BJ (cell line): ENCODE measurements at places on chromosomes 12 and 14.

GRCh38 chr12:84294246-84294645, 618.4 kb downstream of the SLC6A15 start:
- DNase-seq = no peak

GRCh38 chr12:126976579-126976978, 1290.4 kb upstream of the TMEM132C start:
- DNase-seq = no peak

- DNase-seq = no peak
Measured at GRCh38 chr14:66359500-66359899, 126.7 kb upstream of the CCDC196 start.

DNA sequence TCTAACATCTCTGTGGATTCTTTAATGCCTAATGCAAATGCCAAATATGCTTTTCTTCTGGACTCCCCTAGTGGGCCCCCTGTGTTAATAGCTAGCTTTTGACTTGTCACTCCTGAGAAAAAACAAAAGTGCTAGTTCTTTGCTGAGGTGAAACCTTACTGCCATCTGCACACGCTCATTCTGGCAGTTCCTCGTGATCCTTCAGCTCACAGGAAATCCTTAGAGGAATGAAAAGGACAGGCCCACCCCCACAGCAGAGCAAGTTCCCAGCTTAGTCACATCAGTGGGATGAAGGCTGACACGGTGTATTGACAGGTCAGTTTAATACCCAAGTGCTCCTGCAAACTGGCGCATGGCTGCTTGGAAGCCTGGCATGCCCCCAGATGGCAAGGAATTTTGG, 165.1 kb upstream of the ATP2B1 start:
- no peak for DNase-seq

GRCh38 chr14:100898935-100899883, 4.3 kb downstream of the RTL1 start:
- no peak for DNase-seq

DNA sequence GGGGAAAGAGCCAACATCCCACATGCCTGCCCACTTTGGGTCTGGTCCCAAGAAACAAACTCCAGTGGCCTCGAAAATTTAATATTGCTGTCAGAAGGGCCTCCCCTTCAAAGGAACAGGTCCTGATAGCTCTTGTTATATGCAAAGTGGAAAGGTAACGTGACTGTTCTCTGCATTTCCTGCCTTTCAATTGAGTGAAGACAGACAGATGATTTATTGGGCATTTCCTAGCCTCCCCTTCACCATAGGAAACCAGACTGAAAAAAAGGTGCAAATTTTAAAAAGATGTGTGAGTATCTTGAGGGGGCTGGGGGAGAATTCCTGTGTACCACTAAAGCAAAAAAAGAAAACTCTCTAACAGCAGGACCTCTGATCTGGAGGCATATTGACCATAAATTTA, 235.2 kb downstream of the ZFP36L1 start:
- DNase-seq = no peak

GRCh38 chr14:105562713-105563346, 36.4 kb downstream of the TMEM121 start:
- no peak for DNase-seq

GRCh38 chr14:102249981-102250380, 55.0 kb downstream of the MOK start:
- no peak for DNase-seq

DNA sequence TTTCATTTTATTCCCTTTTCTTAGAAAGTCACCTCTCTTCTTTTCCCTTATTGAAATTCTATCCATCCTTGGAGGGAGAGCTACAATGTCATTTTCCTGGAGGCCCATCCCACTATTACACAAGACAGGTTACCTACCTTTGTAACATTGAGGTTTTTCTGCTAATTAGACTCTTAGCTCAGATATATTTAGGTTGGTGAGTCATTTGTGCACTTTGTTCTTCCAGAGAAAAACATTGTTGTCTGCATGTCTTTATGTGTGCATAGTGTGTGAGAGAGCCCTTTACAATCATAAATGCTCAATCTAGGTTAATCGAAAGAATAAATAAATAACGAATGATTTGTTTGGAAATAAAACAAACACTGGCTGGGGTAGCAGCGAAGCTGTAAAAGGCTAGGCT, 191.8 kb downstream of the DACT1 start:
- DNase-seq = no peak

DNA sequence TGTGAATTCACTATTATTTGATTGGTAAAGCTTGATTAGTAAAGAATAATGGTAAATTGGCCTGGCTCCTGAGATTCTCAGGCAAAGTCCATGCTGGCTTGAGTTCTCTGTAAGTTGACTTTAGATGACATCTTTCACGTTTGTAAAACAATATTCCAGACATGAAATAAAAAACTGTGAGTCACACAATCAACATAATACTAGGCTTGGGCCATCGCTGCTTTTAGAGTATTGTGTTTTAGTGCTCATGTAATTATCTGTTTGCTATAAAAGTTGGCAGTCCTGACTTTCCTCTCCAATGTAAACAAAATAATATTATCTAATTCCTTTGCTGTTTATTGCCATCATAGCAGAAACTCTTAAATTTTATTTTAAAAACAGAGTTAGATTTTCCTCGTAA, 3.9 kb upstream of the TBC1D30 start:
- DNase-seq = no peak
